NCI-H2081 (cell line): ENCODE measurements at places on chromosomes 5 and 9.
A peak's percentile ranks its signal among the peaks of the same experiment; 100 is the strongest.

GRCh38 chr5:177312649-177313181 is 1.0 kb upstream of the MXD3 start:
- DNase-seq = no peak

GRCh38 chr5:16616536-16617273 is at the start of gene RETREG1:
TSS of gene RETREG1 (minus strand) at chr5:16616997. CDS start at chr5:16616971, 26 bp downstream.
- DNase-seq = peak; percentile 86

DNA sequence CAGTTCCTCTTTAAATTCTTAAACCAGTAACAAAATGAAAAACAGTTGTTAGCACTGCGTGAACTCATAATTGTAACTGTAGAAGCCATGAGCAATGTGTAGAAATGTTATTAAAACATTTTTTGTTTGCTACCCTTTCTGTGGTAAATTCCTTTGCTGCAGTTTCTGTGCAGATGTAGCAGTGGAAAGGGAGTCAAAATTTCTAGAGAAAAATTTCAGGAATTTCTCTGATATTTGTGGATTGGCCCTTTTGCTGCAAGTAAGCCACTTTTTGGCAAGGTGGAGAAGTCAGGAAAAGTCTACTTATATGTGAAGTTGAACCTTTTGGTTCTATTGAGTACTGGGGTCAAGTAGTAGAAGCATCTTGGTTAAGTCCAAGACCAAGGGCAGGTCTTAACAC is 10.1 kb downstream of the FBXL7 start:
- no peak for DNase-seq

DNA sequence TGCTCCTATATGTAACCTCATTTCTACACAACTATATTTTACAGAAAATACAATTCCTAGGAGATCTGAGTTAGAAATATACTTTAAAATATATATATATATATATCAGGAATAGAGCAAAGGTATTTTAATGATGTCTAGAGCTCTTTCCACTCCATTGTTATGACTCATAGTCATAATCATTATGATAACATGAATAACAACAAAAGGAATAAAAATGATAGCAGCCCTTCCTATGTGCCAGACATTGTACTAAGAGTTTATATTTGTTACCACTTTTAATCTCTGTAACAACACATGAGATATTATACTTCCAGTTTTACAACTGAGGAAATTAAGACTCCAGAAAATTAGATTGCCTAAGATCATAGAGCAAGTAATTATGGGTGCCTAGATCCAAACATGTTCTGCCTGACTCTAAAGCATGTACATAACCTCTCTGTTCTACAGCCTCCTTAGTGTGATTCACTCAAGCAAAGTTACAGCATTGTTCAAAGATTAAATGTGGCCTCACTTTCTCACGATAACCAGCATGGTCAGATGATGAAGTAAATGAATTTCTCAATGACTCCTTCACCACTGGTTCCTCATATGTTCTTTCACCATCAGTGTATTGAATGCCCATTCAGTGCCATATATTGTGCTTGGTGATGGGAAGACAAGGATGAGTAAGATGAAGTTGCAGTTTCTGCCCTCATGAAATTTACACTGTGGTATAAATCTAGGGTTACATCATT is 452.1 kb downstream of the EFNA5 start:
- no peak for DNase-seq

- no peak for DNase-seq
Observed at GRCh38 chr5:560792-561166, 36.5 kb upstream of the SLC9A3 start.

DNA sequence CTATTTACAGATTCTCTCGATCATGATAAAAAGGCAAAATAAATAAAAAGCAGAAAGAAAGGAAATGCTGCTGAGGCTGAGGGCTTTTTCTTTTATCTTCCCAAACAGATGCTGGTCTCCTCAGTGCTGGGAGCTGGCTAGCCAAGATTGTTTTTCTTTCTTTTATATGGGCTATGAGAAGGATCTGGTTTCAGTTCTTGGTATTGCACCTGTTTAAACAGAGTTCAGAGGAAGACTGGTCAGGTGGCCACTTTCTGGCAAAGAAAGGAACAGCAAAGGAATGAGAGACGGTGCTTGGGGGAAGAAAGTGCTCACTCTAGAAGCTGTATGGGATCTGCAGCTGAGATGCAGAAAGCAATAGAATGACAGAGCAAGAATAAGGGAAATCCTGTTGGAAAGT is 88.9 kb downstream of the SLF1 start:
- DNase-seq = peak; percentile 2
